A172 (cell line): ENCODE measurements at places on chromosomes 4 and X. TPM values are rescaled to one million over a fixed set of nuclear protein-coding genes. Genes with fewer than 3 reads are reported as not detected.

- no peak for DNase-seq
These were observed 67.3 kb downstream of the NAT8L start for GRCh38 chr4:2126309-2127043.

- peak; percentile 67 for DNase-seq
These were observed 55.5 kb downstream of the LUZP4 start for GRCh38 chrX:115344885-115345614.

DNA sequence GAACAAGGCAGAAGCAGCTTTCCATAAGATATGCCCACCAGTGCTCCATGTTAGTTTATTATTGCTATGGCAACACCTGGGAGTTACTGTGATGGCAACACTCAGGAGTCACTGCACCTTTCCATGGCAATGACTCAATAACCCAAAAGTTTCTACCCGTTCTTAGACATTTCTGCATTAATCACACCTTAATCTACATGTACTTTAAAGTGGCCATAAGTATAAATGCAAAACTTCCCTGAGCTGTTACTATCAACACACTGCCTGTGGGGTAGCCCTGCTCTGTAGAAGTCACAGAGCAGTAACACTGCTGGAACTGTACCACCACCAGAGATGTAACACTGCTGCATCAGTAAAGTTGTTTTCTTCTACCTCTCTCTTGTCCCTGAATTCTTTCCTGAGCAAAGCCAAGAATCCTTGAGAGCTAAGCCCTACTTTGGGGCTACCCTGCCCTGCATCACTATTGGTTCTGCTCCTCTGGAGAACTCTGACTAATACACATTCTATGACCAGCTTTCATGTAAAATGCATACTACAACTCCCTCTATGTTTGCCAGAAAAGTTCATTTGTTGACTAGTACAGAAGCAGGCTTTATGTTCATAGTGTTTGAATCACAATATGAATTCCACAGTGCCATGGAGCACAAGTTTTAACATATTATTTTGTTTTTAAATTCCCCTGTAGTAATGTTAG, 43.5 kb upstream of the GPR174 start:
- no peak for DNase-seq

DNA sequence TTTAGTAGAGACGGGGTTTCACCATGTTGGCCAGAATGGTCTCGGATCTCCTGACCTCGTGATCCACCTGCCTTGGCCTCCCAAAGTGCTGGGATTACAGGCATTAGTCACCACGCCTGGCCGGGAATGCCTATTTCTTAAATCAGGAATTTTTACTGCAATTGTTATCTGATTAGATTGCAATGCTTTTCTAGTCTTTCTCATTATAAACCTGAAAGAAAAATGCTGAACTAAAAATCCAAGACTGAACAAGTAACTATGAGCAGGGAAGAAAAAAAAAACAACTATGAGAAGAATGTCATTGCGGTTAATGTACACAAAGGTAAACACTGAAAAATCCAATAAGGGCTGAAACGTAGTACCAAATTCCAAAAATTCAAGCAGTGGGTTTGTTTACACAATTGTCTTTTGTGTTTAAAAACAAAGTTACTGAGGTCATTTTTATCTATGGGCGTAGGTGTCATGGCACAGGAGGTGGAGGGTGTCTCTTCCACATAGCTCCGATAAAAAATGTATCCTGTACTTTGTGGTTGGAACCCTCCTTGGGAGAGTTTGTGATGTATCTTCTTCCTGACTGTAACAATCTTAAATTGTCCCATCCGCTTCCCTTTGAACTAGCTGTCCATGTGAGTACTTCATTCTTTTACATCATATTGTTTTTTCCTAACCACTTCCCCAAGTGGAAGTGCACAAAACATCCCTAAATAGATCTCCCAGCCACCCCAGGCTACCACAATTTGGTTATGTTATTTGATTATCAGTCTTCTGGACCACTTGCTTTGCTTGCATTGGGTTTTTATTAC, 11.1 kb upstream of the TMEM156 start:
- peak; percentile 88 for DNase-seq

- no peak for DNase-seq
These were observed 1841.8 kb downstream of the PCDH7 start for GRCh38 chr4:32562010-32562409.

DNA sequence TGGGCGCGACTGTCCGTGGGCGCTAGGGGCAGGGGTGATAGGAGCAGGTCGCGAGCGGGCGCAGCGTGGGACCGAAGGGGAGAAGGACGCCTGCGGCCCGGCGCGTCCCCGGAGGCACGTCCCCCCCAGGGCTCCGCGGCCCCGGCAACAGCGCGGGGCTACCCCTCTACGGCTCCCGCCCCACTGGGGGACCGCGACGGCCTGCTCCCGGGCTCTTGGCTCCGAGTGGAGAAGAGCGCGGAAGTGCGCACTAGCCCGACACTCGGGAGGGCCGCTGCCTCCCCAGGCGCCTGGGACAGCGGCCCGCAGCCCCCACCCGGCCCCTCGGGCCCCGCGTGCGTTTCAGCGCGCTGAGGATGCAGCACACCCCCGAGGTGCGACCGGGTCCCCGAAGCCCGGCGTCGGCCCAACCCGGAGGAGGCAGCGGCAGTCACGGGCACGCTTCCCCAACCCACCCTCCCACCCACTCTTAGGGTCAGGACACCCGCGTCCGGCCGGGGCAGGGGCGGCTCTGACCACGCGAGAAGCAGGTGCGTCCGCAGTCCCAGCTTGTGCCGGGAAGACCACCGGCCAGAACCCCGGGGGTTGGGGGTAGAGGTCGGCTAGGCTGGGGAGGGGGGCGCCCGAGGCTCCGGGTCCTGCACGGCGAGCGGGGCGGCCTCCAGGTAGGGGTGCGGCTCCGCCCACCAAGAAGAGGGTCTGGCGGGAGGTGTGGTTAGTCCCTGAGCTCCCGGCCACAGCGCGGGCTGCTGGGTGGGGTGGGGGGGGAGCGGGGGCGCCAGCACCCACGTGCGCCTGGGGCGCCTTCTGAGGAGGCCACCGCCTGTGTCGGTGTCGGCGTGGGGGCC, 18.5 kb upstream of the NAT8L start:
- DNase-seq = no peak

DNA sequence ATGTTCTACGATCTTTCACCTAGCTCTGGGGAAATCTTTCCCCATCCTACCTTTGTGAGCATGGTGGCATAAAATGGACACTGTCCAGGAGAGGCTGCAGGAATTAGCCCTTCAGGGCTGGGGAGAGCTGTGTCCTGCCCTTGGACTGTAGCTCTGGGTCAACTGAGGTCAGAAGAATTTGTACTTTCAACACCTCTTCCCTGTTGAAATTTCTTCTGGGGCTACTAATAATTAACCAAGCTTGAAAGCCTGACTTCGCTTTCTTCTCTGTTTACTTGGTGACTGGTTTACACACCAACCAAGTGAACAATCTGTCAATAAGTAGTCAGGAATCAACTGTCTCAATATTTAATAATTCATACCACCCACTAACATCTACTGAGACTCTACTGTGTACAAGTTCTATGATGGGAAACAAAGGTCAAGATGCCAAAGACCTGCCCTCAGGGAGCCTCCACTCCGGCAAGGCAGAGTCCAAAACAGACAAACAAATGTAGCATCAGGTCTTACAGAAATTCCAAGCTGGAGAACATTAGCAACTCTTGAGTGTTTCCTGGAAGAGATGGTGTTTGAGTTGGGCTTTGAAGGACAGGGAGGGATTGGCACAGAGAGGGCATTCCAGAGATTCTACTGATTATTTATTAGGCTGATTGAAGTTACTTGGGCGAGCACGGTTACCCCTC, 113.1 kb downstream of the ENPP6 start:
- DNase-seq = no peak

DNA sequence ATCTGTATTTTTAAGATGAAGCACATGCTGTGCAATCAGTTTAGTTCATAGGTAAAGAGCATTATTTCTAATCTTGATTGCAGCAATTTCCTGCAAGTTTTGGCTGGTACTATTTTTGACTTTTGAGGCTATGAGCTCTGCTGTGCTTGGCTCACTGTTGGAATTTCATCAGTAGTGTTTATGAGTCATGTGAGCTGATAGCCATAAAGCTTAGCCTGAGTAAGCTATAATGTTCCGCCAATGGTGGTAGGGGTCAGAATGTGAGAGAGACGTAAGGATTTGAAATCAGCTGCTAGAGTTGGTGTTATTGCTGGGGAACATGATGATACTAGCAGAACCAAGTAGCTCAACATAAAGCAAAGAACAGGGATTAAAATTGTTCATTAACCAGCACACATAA, 590.9 kb upstream of the GNPDA2 start:
- DNase-seq = peak; percentile 1

- no peak for DNase-seq
These were observed 10.5 kb upstream of the ADD1 start for GRCh38 chr4:2832981-2833670.

- DNase-seq = no peak
These were observed 814 bp upstream of the RBM47 start for GRCh38 chr4:40630335-40631021.

GRCh38 chrX:6384371-6384770, 150.5 kb downstream of the VCX3A start:
- no peak for DNase-seq

DNA sequence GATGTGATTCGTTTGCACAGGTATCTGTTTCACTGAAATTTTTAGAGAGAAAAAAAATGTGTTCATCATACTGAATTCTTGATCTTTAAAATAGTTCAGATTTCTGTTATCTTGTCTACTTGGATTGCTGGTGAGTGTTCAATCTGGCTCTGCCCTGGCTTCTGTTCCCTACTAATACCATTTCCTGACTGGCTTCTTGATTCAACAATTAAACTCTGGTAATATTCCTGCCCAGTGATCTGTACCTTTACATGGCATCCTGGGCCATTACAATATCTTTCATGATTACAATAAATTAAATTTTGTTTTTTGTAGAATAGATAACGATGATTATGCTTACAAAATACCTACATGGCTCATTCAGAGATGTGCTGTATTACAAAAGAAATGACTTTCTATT, 1388.0 kb upstream of the TENM3 start:
- DNase-seq = no peak

The RBMX2 gene
- 10.4 and 15.6 TPM in 2 replicates for total RNA-seq

GRCh38 chr4:61070269-61070668, 129.9 kb upstream of the ADGRL3 start:
- DNase-seq = no peak

The DKC1 gene
- 74.9 and 102 TPM in 2 replicates for total RNA-seq

The DCLK2 gene
- 59.4 and 81.8 TPM in 2 replicates for total RNA-seq

DNA sequence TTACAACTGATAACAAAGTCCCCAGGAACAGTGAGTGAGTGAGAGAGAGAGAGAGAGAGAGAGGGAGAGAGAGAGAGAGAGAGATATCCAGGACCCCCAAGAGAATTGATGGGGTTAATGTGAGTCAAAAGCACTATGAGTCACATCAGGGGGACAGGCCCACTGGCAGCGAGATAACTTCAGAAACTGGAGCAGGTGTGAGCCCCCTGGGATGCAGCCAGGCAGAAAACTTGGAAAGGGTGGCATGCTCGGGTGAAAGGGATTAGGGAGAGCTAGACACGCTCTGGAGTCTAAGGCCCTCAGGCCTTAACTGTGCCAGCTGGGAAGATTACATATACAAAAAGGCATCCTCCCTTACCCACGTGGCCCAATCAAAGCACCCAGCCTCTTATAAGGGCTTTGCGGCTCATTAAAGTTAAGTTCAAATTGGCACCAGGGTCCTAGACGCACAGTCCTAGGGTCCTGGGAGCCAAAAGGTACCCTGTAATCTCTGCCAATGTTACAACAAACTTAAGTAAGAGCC, 841 bp downstream of the ACOT9 start:
- peak; percentile 89 for DNase-seq

GRCh38 chr4:76977736-76978350, 28.3 kb downstream of the SEPTIN11 start:
- peak; percentile 71 for DNase-seq

DNA sequence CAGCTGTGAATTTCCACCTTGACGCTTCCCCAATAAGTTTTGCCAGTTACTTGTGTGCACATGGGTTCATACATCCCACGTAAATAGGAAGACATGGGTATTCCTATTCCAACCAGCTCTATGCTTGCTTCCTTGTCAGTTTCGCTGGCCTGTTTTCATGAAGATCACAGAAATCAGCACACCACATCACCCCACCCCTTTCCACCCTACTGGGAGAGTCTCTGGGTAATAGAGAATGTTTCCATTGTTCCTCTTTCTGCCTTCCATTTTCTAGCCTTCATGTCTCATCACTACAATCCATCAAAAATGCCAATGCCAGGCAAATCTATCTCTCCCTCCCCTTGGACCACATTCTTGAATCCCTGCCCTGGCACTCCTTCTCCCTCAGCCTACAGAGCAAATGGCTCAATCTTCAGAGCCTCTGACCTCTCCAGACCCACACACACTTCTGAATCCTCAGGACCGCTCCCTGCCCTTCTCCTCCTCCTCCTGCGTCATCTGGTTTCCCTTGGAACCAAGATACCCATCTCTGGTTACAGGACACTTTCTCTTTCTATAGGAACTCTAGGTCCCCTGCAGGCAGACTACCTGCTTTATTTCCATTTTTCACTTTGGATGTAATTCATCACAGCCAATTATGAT, 323.3 kb downstream of the DHX15 start:
- peak; percentile 6 for DNase-seq

DNA sequence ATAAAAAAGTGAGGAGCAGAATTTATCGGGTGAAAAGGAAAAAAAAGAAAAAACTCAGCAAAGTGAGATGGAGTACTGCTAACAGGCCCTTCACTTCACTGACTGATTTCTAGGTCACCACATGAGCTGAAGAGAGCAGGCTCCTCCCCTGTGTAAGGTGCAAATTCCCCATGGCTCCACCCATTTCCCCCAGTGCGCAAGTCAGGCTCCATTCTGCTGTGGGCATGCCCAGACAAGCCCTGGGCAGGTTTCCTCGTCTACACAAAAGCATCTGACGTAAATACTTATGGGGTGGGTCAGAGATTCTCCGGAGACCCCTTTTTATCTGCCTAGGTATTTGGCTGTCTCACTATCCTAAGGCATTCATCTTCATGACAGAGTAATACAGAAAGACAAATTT, 157.9 kb downstream of the MAGEB5 start:
- DNase-seq = no peak

The AMTN gene
- total RNA-seq = 17.4 and 29.6 TPM in 2 replicates

GRCh38 chr4:22477136-22477812, 38.6 kb downstream of the ADGRA3 start:
- DNase-seq = no peak

DNA sequence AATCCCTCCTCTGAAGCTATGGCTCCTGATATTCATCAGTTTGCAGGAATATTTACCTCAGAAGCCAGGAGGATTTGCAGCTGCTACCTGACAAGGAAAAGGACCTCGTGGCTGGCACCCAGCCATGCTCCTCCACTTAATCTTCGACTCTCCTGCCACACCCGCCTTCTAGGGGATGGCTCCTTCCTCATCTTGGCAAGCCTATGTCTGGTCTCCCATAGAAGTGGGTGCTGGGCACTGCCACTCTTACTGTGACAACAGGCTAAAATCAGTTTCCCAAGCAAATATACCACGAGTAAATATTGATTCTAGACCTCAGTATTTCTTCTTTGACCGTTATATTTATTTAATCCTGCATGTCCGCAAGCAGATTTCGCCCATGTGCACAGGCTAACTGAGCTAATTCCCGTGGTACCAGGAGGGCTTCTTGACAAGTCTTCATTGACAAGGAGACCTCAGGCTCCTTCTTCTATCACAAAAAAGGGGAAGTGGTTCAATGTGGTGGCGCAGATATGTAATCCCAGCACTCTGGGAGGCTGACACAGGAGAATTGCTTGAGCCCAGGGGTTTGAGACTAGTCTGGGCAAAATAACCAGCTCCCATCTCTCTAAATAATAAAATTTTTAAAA, 52.6 kb upstream of the DCTD start:
- peak; percentile 16 for DNase-seq
